T-helper 17 cell (primary cell): ENCODE measurements at places on chromosomes 7 and 10. TPM values are rescaled to one million over a fixed set of nuclear protein-coding genes. Genes with fewer than 3 reads are reported as not detected.

Gene SPRN
- not detected for total RNA-seq

Gene CRYGN
- total RNA-seq = not detected

Gene HSPA12A
- 0.37 TPM for total RNA-seq

Gene PVRIG
- 30.1 TPM for total RNA-seq

Gene FAM221A
- 4.8 TPM for total RNA-seq

DNA sequence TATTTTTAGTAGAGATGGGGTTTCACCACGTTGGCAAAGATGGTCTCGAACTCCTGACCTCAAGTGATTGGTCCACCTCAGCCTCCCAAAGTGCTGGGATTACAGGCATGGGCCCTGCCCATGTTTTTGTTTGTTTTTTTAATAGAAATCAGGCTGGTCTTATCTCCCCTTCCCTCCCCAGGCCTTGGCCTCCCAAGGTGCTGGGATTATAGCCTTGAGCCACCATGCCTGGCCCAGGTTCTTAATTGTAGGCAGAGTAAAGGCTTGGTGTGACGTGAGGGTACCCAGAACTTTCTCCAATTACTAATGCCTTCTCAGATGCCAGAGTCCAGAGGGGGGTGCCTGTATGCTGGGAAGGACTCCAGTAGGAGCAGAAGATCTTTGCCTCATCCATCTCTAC lies 5.2 kb upstream of the MKRN1 start:
- no peak for DNase-seq

- DNase-seq = no peak
These were observed 12.2 kb upstream of the C10orf105 start for GRCh38 chr10:71731791-71732190.

GRCh38 chr10:88999625-89000024 lies 9.0 kb downstream of the FAS start:
- DNase-seq = no peak

GRCh38 chr10:66368146-66368545 lies 557.7 kb upstream of the LRRTM3 start:
- no peak for DNase-seq

GRCh38 chr7:17677408-17677807 lies 262.9 kb downstream of the SNX13 start:
- DNase-seq = no peak

DNA sequence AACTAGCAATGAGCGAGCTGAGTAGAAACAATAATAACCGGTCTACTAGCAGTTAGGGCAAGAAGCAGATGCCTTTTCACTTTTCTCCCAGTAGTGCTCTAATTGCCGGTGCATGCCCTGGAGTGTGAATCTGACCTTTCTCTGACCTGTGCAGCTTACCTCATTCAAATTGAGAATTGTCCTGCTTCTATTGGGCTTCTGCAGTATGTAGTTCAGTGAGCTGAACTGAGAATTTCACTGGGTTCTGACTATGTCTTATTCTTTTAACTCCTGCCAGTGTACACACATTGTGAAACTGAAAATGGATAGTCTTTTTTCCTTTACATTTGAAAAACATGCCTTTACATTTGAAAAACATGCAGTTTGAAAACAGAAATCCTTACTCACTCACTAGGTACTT lies 157.9 kb upstream of the GRM3 start:
- DNase-seq = no peak

- no peak for DNase-seq
These were observed 1.3 kb downstream of the SHH start for GRCh38 chr7:155810770-155811559.
